Jurkat, Clone E6-1 (cell line): ENCODE measurements at places on chromosomes 2 and 18.

GRCh38 chr2:9247177-9247576 is 40.6 kb downstream of the ASAP2 start:
- no peak for DNase-seq

DNA sequence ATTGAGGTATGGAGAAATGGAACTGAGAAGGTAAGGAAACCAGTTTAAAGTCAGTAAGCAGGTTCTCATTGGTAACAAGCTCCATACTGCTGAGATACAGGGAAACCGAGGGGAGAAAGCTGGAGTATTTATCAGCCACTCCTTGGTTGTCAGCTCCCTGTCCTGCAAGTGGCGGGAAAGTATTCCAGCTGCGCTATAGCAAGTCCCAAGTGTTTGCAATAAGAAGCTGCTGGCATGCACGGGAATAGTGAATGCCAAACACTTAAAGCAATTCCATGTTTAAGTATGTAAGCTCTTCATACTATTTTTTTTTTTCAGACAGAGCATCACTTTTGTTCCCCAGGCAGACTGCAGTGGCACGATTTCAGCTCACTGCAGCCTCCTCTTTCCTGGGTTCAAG is 1601.1 kb downstream of the SUCLG1 start:
- no peak for DNase-seq

DNA sequence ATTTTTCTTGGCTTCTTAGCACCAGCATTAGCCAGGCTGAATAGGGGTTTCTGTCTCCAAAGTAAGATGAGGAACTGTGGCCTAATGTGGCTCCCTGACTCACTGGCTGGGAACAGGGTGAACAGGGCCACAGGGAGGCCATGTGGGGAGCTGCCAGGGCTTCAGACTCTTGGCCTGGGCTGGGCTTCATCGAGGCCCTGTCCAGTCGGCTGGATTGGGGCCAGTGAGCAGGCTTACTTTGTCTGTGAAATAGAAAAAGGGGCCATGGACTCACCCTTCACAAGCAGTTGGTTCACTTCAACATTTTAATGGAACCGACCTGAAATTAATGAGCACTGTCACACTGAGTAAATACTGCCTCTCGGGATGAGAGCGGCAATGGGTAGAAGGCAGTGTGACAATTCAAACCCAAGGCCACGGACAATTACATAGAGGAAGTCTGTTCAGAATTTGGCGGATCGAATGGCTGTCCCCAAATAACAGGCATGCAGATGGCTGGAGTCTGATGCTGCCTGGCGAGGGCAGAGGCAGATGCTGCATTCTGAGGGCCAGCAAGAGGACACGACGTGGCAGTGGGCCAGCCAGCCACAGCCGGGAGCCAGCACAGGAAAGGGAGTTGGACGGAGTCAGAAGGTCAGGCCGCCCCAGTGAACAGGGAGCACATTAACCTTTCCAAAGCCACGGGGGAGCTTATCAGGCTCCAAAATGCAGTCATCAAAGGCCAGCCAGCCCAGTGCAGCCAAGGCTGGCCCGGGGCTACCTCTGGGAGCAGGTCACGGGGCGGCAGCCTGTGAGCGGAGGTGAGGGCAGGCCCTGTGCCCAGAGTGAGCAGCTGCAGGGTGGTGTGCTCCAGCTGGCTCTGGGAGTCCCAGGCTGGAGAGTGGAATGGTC is 146.6 kb upstream of the REV1 start:
- no peak for DNase-seq

GRCh38 chr2:173290046-173290445 is 64.6 kb upstream of the CDCA7 start:
- no peak for DNase-seq

GRCh38 chr18:38792731-38793130 is 1227.1 kb upstream of the CELF4 start:
- DNase-seq, result no peak

DNA sequence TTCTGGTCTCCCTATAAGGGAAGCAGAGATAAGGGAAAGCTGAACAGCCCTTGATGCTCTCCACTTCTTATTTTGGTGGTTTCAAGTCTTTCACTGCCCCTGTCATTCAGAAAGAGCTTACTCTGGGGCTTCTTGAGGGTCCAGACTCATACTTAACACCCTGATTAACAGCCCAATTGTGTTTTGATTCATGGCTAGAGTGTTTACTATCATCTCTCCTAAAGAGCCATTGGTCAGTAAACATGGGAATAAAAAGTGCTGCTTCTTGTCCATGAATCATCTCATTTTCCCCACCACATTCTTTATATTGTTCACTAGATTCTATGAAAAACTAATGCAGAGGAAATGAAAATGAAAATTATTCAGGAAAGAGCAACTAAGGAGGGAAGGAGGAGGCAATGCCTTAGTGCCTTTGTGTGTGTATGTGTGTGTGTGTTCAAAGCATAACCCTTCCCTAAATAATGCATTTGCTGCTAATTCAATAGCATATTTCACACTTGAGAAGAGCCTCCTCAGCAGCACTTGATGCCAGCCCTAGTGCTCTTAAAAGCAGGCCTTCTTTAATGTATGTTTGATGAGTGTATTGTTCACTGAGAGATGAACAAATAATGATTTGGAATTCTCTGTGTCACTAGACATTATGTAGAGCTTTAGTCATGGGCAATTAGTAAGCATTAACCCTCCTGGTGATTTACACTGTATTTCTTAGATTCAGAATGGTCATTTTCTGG is 63.5 kb downstream of the DCC start:
- DNase-seq, result no peak
